ENCODE measurements at places on chromosomes 6 and 20.

DNA sequence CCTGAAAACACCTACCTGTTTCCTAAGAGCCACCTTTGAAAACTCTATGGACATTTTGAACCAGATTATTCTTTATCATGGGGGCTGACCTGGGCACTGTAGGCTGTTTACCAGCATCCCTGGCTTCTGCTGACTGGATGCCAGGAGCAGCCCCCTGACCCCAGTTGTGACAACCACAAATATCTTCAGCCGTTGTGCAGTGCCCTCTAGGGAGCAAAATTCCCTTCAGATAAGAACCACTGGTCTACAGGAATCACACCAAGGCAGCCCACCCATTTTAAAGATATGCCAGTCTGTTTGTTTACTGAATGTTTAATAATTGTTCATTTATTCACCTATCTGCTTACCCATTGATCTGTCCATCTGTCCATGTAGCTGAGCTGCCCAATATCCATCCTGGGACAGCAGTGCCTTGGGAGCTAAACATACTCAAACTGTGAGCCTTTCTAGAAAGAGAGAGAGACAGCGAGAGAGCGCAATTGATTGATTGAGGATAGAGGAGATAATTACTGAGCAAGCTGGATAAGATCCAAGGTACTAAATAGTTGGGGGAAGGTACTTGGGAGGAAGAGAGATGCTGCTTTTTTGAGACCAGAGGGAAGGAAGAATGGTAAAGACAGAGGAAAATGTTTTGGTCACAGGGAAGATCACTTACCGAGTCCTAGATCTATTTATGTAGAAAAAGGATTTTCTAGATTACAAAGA is 276.8 kb downstream of the NRN1 start:
- H3K36me3 ChIP-seq = no peaks in the 10 kb centered on the region
- H3K27me3 ChIP-seq = peaks cover 1% of the 10 kb centered on the region
- H3K4me1 ChIP-seq = peaks cover 22% of the 10 kb centered on the region
- DNase-seq = no peak

- H3K4me1 ChIP-seq = peaks cover 63% of the 10 kb centered on the region
- no peak overlapping the region for H3K4me3 ChIP-seq
- no peaks in the 10 kb centered on the region for H3K27me3 ChIP-seq
- no peaks in the 10 kb centered on the region for H3K36me3 ChIP-seq
These were observed 151.6 kb downstream of the BACH2 start for GRCh38 chr6:90144928-90145555.

GRCh38 chr20:21515300-21516179 is 1.7 kb upstream of the NKX2-2 start:
- DNase-seq = no peak
- H3K36me3 ChIP-seq = no peaks in the 10 kb centered on the region
- H3K4me3 ChIP-seq = no peak overlapping the region

GRCh38 chr20:15708984-15709598 is 864.2 kb downstream of the KIF16B start:
- peak; percentile 47 for DNase-seq
- no peaks in the 10 kb centered on the region for H3K27me3 ChIP-seq
- H3K36me3 ChIP-seq = no peaks in the 10 kb centered on the region
- no peak overlapping the region for H3K4me3 ChIP-seq
- H3K27ac ChIP-seq = no peak overlapping the region
- H3K4me1 ChIP-seq = peaks cover 25% of the 10 kb centered on the region

DNA sequence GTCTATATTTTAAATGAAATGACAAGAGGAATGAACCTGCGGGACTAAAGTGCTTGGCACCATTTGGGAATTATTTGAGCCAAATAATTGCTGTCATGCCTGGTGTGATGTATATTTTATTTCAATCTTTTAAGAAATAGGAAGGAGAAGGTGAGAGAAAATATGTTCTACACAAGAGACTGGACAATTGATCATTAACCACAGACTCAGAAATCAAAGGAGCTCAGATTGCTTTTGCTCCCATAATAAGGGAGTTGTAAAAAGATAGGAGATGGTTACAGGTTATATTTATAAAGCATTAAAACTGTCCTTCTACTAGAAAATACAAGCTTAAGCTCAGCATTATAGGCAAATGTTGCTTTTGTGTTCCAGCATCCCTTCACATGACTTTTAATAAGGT is 515.2 kb upstream of the SULF2 start:
- peaks cover 32% of the 10 kb centered on the region for H3K4me1 ChIP-seq
- DNase-seq = no peak
- H3K4me3 ChIP-seq = no peak overlapping the region
- H3K27me3 ChIP-seq = peaks cover 1% of the 10 kb centered on the region
- no peak overlapping the region for H3K27ac ChIP-seq

DNA sequence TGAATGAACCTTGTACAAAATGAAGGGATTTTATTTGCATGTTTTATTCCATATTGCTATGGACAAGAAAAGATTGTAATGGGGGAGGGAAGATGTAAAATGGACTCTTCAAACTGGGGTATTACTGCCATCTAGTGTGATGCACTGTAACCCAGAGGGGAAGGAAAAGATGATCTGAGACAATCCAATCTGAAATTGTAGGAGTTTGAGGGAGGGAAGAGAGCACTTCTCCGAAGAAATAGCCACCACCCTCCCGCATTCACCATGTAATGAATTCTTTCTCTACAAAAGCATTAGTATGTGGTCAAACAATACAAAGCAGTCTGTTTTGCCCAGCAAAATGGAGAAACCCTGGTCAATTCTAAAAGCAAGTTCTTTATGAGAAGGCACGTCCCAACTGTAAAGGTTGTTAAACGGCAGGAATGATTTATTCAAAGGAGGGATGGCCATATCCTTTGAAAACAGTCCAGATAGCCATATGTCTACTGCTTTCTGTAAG is 679.5 kb upstream of the NRSN1 start:
- H3K27me3 ChIP-seq = no peaks in the 10 kb centered on the region
- no peaks in the 10 kb centered on the region for H3K36me3 ChIP-seq
- H3K4me1 ChIP-seq = peaks cover 78% of the 10 kb centered on the region
- H3K4me3 ChIP-seq = no peak overlapping the region
- no peak for DNase-seq

DNA sequence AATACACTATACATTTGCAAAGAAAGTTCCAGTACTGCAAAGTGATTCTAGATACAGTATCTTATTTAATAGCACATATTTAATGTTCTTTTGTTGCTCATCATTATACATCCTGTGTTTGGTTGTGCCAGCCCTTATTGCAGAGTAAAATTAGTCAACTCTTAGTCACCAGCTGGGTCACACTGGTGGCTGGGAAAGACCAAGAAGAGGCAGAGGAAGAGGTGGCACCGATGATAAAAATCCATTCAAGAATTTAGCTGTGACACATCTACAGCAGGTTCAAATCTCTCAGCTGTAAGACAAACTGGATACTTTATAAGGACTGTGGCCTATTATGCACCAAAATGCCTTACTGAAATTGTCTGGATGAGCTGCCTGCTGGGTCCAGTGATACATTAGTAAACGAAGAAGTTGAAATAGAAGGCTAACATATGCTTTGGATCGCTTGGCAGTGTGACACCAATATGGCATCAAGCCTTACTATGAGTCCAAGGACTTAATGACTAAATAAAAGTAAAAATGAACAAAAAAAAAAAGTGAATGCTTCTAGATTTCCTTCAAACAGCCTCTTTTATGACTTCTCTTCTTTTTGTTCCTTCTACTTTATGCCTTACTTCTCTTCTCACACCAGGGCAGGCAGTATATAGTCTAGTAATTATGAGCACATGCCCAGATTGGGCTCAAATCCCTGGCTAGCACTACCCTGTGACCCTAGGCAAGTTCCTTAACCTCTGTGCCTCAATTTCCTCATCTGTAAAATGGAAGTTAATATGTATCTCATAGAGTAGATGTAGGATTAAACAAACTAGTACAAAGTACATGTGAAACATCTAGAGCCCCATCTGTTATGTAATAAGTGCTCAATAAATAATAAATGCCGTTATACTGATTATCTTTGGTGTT is 29.4 kb upstream of the RNF8 start:
- H3K36me3 ChIP-seq = peaks cover 14% of the 10 kb centered on the region
- no peak for DNase-seq
- no peaks in the 10 kb centered on the region for H3K27me3 ChIP-seq
- H3K4me3 ChIP-seq = no peak overlapping the region
- no peaks in the 10 kb centered on the region for H3K4me1 ChIP-seq

- peaks cover 40% of the 10 kb centered on the region for H3K27me3 ChIP-seq
- peaks cover 6% of the 10 kb centered on the region for H3K4me1 ChIP-seq
- no peak overlapping the region for H3K4me3 ChIP-seq
- no peak overlapping the region for H3K27ac ChIP-seq
These were observed 39.9 kb upstream of the PRDM1 start for GRCh38 chr6:106046116-106046853.

DNA sequence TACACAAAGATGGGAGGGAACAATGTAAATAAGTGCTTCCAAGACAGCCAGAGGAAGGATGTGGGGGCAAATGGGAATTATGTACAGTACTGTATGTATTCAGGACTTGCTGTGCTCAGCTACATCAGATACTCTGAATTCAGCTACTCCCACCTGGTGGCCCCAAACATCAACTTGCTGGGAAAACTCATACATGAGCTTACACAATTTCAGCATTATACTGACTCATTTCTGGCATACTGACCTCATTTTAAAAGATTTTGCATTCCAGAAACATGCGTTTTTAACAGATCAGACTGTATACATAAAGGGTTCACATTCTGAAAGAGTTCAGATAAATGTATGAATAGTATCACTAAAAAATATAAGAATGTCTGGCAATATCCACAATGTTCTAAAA is 59.7 kb downstream of the GPX5 start:
- peaks cover 54% of the 10 kb centered on the region for H3K4me1 ChIP-seq
- peak overlapping the region; percentile 27 for H3K27ac ChIP-seq
- peaks cover 2% of the 10 kb centered on the region for H3K36me3 ChIP-seq
- peak overlapping the region; percentile 48 for H3K4me3 ChIP-seq
